ENCODE measurements at places on chromosomes 7 and 10.

DNA sequence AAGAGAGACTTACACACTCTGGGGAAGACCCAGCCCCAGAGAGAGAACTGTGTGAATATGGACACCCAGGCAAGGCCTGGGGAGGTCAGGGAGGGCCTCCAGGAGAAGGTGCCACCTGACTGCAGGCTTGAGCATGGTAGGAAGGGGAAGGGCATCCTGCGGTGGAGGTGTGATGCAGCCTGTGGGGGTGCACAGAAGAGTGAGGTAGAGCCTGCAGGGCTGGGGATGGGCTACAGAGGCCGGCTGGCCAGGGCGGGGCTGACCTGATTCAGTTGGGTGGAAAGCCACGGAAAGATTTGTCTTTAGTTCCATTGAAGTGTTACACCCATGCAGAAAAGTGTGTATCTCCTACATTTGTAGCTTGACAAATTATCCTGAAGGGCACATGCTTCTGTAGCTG lies 47.6 kb downstream of the ZMIZ1 start:
- no peak for DNase-seq

GRCh38 chr7:44629829-44630522 lies 23.5 kb downstream of the OGDH start:
- DNase-seq, result no peak

- DNase-seq, result no peak
These were observed 69.8 kb downstream of the PRKAG2 start for GRCh38 chr7:151806952-151807775.

GRCh38 chr7:92955081-92955480 lies 118.7 kb upstream of the CDK6 start:
- DNase-seq, result no peak

DNA sequence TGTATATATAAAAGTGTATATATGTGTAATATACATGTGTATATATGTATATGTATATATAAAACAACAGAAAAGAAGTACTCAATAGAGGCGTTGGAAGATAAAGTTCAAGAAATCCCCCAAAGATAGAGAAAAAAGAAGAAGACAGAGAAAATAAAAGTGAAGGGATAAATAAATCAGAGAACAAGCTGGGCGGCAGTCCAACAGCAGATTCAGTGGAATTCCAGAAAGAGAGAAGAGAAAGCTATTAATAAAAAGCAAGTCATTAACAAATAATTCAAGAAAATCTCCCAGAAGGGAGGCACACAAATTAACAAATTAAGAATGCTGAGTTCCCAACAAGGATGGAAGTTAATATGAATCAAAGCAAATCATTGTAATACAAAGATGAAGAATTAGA lies 59.3 kb upstream of the RNF148 start:
- DNase-seq, result no peak

- DNase-seq, result no peak
These were observed 6.9 kb downstream of the PRKAR2B start for GRCh38 chr7:107051376-107051775.

- peak; percentile 59 for DNase-seq
These were observed 41.1 kb upstream of the STMP1 start for GRCh38 chr7:135620980-135621850.

GRCh38 chr7:117381362-117381761 lies 45.9 kb downstream of the ASZ1 start:
- no peak for DNase-seq

GRCh38 chr10:89481662-89482061 lies 53.7 kb downstream of the SLC16A12 start:
- DNase-seq, result no peak

- no peak for DNase-seq
These were observed 65.0 kb downstream of the FBXL13 start for GRCh38 chr7:103009466-103010185.

GRCh38 chr7:50397320-50397970 lies 52.7 kb downstream of the FIGNL1 start:
- DNase-seq, result no peak

- no peak for DNase-seq
These were observed 120.6 kb downstream of the NEBL start for GRCh38 chr10:20776384-20777118.

GRCh38 chr10:26780106-26780792 lies 80.5 kb downstream of the ABI1 start:
- DNase-seq, result no peak

DNA sequence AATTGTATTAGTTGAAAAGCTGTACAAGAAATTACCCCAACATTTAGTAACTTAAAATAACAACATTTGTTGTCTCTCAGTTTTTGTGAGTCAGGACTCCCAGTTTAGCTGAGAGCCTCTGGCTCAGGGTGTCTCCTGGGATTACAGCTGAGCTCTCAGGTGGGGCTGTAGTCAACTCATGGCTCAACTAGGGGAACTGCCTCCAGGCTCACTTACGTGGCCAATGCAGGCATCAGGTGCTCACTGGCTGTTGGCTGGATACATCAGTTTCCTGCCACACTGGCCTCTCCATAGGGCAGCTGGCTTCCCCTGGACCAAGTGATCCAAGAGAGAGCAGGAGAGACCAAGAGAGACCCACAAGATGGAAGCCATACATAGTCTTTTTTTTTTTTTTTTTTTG lies 17.5 kb downstream of the CCNY start:
- DNase-seq, result no peak

DNA sequence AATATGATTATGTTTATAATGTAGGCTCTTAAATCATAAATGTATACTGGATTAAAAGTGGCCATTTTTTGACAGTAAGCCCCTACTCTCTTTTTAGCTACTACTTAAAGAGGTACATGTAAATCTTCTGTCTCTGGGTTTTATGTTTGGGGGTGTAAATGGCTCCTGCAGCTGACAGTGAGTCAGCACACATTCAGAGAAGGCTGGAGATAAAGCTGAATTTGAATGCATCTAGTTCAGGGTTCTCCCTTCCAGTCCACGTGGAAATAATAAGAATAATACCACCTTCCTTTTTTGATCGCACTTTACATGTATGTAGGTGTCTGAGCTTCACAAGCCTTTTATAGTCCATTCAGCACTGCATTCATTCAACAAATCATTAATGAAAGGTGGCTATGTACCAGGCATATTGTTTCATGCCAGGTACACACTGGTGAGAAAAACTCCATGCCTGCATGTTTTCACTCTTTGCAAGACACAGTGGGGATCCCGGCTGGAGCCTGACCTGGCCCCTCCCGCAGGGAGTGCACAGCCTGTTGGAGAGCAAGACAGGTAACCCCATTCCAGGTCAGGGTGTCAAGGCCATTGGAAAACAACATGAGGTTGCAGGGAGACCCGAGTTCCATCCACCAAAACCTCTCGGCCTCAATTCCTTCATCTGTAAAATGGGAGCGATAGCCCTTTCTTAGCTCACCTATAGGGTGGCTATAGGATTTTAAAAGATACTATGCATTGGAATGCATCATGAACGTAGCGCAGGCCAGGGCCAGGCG lies 107.5 kb upstream of the ANLN start:
- no peak for DNase-seq

GRCh38 chr10:112570585-112570984 lies 123.6 kb downstream of the VTI1A start:
- no peak for DNase-seq

GRCh38 chr10:110522365-110522988 lies 24.8 kb downstream of the DUSP5 start:
- no peak for DNase-seq

GRCh38 chr7:115087437-115087836 lies 165.5 kb downstream of the MDFIC start:
- DNase-seq, result peak; percentile 29

DNA sequence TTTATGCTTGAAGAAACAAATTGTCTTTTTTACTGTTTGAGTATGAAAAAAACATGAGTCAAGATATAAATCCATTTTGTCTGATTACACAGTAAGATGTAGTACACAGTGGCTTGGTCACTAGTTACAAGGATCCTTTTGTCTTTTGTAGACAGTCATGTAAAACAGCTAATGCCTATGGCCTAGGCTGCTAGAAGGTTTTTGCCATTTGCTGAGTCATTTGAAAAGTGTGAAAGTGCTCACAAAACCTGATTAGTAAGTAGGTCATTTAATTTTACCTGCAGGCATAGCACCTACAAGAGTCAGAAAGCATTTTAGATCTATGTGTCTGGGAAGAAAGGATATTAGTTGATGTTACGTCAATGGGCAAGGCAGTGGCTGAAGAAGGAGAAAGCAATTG lies 819.4 kb downstream of the MAGI2 start:
- DNase-seq, result no peak

- no peak for DNase-seq
These were observed 2.0 kb downstream of the INSIG1 start for GRCh38 chr7:155299535-155300202.

GRCh38 chr10:27832826-27833225 lies 87.2 kb upstream of the MKX start:
- no peak for DNase-seq

DNA sequence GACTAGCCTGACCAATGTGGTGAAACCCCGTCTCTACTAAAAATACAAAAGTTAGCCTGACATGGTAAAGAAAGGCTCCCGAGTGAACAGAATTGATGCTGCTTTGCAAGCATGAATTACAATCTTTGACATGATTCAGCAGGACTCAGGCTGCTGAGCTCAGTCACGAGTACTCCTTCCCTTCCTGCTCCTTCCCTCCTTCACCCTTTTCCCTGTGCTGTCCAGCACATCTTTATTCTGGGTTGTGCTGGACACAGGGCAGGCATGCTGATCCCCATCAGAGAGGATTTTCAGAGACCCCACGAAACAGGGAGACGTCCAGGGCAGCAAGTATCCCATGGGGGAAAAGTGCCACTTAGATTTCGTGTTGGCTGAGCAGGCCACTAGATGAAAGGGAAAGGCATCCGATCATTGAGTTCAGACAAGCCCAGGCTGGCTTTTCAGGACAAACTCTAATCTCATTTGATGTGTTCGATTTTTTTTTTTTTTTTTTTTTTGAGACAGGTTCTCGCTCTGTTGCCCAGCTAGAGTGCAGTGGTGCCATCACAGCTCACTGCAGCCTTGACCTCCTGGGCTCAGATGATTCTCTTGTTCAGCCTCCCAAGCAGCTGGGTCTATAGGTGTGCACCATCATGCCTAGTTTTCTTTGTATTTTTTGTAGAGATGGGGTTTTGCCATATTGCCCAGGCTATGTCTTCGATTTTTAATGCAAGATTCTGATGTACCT lies 36.5 kb downstream of the BAMBI start:
- no peak for DNase-seq

DNA sequence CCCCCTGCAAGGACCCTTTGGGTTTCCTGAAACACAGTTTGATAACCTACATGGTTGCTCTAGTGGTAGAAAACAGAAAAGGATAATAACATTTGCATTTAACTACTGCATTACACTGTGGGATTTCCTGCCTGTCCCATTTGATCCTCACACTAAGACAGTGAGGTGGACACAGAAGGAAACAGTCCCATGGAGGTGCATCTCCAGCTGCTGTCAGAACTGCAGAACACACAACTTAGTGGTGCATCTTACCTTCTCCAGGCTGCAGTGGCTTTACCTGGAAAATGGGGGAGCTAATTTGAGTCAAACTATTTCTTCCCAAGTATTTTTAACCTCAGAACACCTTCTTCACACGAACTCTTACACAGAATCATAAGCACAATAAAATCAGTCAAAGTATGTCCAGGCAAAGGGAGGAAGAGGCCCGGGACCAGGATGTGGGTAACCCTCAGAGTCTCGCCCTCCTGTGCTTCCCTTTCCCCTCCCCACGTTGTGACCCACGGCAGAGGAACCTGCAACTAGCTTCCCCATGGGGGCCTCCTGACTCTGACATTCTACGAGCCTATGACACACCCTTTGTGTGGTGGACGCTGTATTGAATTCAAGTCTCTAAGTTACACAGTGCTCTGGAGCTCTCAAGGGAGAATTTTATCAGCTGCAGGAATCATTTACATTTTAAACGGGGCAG lies 33.7 kb downstream of the SCRN1 start:
- no peak for DNase-seq

- no peak for DNase-seq
These were observed 537.4 kb upstream of the SORCS1 start for GRCh38 chr10:107701943-107702342.

GRCh38 chr10:30434273-30435072 lies 489 bp downstream of the MAP3K8 start:
- DNase-seq, result peak; percentile 68

GRCh38 chr10:102505462-102506115 lies 1.8 kb downstream of the SUFU start:
- no peak for DNase-seq

- DNase-seq, result no peak
These were observed 167.8 kb downstream of the KIAA1217 start for GRCh38 chr10:24376731-24377130.

DNA sequence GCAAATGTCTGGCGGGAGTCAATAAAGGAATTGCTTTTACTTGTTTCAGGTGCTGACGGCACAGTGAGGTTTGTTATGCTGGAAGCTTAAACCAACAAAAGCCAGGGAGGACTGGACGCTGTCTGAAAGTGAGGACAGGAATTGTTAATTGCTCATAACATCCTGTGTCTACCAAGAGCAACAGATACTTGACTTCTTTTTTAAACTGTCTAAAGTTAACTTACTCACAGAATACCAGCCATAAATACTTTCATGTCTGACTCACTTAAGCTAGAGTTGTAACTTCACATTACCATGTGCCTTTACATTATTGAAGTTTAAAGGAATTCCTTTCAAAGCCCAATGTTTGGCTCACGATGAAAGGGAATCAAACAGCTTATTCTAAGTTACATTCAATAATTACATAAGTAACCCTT lies 252.7 kb upstream of the SHH start:
- DNase-seq, result no peak

DNA sequence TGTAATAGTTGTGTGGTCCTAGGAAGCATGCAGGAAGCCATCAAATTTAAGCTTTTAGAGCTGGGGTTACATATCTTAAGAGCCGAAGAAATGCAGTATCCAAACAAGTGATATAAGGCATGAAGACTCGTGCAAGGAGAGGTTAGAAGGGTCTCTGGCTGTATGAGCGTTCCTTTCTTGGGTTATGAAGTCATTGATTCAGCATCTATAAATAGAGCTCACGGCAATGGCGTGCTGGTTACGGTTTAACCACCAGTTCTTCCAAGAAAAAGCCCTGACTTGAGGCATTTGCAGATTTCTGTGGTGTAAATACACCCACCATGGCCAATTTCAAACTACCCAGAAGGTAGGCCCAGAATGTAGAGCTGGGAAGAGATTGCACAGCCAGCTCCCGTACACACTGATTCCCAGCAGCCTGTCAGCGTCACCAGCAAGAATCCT lies 72.0 kb upstream of the KAT6B start:
- DNase-seq, result no peak

GRCh38 chr7:28375729-28376128 lies 36.6 kb upstream of the CREB5 start:
- no peak for DNase-seq

- DNase-seq, result no peak
These were observed 188.6 kb downstream of the ELFN1 start for GRCh38 chr7:1858435-1859265.

- no peak for DNase-seq
These were observed 222.8 kb downstream of the PTN start for GRCh38 chr7:137120690-137121089.

GRCh38 chr7:91233212-91233611 lies 31.0 kb upstream of the FZD1 start:
- DNase-seq, result no peak
